ENCODE measurements at places on chromosomes 3 and 15.

- DNase-seq, result no peak
These were observed 706 bp downstream of the CAV3 start for GRCh38 chr3:8734137-8734878.

DNA sequence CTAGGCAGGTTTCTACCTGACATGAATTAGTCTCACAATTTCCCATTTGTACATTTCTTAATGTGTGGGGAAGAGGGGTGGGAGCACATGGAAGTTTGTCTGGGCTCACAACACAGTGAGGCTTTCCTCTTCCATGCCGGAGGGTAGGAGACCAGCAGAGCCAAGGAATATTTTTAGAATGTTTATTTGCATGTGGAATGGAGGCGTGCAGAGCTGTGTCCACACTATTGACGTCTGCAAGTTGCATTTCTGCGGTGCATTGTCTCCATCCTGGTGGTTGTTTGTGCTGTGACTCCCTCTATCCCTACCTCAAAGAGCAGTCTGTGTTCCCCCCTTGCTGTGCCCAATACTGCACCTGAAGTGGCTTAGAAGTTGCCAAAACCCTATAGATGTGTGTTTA lies 103.1 kb upstream of the LRTM1 start:
- DNase-seq, result no peak

DNA sequence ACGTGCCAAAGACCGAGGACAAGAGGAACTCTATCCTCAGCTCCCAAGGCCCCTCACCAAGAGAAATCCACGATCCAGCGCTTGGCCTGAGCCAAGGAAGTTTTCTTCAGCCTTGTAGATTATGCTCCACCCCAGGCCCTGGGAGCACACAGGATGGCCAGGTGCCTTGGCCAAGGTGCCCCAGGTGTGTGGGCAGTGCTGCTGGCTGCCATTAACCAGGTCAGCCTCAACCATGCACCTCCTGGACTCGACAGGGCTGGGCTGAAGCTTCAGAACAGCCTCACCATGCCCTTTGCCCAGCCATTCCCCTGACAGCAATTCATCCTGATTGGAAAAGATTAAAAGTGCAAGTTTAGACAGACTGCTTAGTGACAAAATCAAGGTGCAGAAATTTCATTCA lies 10.9 kb upstream of the MESP1 start:
- no peak for DNase-seq

DNA sequence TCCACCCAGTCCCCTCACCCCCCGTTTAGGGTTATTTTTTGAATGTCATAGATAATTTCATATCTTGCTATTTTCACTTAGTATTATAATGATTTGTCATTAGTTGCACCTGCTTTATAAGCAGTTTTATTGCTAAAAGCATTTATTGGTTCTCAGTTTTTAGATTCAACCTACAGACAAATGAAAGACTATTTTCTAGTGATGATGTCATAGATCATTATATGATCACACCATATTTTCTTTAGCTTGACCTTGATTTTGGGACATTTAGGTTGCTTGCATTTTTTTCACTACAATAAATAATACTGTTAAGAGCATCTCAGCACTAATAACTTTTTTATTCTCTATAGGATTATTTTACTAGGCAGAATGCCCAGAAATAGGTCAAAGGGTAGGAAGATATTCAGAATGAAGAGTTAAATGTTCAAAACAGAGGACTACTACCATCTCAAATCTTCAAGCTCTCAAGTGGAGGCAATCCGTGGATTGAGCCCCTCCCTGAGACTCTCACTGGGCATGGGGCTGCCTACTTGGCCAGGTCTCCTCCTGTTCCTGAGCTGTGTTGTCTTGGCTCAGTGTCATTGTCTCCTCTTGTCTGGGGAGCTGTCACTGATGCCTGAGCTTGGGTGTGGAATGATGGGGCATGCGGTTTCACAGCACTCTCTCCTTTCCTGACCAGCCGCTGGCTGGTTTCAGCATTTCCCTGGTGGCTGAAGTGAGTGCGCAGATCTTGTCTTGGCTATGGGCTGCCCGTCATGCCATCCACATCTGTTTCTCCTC lies 28.4 kb downstream of the CHCHD6 start:
- no peak for DNase-seq

GRCh38 chr15:38354315-38354929 lies 99.5 kb upstream of the FAM98B start:
- peak; percentile 72 for DNase-seq

DNA sequence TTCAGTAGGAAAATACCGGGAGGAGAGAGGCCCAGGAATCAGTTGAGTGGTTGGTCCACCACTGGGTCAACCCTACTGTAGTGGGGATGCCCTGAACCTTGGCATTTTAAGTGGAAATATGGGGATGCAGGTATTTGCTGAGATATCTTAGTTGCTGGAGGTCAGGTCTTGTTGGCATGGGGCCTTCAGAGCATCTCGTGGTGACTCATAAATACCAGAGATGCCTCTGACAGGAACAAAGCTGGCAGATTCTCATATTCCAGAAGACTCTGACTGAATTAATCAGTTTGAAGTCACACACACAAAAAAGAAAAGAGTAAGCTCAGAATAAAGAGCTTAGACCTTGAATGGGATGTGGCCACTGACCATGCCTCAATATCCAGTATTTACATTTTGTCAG lies 91.6 kb downstream of the CACNA2D3 start:
- no peak for DNase-seq

DNA sequence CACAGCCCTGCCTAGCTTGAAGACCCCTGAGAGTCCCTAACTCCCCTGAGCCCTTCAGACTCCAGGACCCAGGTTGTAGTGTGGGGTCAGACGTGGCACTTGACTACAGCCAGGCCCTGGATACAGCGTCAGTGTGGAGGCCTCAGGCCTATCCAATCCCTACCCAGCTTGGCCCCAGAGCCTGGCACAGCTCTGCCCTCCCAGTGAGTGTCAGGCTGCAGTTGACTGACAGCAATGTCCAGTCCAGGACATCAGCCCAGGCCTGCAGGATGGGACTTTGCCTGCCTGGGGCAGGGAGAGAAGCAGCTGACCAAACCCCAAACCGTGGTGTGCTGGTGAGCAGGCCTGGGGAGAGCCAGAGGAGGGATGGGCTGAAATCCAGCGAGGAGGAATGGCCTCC lies 27.3 kb downstream of the KLF13 start:
- no peak for DNase-seq

DNA sequence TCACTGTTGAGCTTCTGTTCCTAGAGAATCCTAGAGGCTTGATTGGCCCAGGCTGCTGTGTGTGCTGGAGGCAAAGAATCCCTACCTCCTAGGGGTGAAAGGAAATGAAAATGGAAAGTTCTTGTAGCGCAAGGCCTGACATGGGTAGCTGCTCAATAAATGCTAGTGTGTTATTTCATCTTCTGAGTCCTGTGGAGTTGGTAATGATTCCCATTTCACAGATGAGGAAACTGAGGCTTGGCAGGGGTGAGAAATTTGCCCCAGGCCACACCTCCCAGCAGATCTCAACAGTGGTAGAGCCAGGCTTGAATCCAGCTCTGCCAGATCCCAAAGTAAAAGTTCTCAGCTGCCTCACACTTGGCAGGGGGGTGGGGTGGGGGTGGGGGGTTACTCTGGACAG lies 26.1 kb downstream of the HDAC11 start:
- DNase-seq, result no peak

DNA sequence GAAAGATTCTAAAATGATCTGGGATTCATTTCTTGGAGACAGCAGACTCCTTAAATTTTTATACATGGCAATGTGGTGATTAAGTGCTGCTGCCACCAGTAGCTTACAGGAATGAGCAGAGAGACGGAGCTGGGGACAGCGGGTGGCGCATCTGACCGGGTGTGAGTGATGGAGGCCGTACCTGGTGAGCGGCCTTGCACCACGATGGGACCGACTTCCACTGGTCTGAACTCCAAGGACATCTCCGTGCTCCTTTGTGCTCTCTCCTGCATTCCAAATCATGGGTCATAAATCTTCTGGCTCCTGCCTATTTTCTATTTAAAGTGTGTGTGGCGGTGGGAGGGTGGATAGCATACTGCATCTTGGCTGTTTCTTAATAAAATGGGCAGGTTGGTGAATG lies 262.6 kb downstream of the ABHD5 start:
- no peak for DNase-seq

- DNase-seq, result no peak
These were observed 546.8 kb downstream of the GBE1 start for GRCh38 chr3:81214631-81215030.

GRCh38 chr3:181264486-181264885 lies 274.9 kb upstream of the DNAJC19 start:
- DNase-seq, result no peak

- no peak for DNase-seq
These were observed 18.9 kb downstream of the GBE1 start for GRCh38 chr3:81742581-81742980.

DNA sequence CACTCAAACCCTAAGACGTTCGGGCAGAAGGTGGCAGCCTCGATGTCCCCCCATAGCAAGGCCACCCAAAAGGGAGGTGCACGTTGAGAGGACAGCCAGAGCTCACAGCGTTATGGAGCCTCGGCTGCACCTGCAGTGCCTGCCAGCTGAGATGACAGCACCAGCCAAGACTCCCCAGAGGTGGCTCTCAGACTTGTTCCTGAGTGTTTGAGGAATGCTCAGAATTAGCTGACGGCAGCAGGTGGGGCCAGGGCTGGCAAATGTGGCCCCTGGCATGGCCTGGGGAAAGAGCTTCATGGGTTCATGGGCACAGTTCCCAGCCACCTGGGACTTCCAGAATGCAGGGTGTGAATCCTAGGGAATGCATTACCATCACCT lies 177.8 kb downstream of the KLF13 start:
- DNase-seq, result no peak

- no peak for DNase-seq
These were observed 103.3 kb downstream of the TPRA1 start for GRCh38 chr3:127487196-127487595.

GRCh38 chr3:159170436-159171003 lies 368.7 kb downstream of the MFSD1 start:
- no peak for DNase-seq

DNA sequence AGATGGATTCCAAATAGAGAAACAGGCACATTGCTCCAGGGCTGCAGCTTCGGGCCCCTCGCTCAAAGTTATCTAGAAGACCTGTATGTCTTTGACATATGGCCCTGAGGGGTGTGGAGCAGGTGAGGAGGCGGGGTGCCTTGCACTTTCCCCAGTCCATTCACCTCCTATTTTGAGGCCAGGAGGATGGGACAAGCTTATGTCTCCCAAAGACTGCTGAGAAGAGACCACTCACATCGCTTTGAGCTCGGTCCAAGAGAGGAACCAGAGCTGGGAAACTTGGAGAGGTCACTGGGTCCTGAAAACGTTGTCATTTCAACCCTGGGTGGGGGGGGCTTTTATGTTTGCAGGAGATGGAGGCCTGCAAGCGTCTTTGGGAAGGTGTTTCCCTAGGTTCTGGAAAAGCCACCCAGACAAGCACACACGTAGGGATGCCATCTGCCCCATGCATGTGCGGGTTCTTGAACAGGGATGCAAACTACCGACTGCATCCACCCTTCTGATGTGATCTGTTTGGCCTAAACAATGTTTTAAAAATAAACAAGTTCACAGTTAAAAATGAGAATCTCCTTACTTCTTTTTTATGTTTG lies 33.7 kb upstream of the SYNM start:
- DNase-seq, result no peak

DNA sequence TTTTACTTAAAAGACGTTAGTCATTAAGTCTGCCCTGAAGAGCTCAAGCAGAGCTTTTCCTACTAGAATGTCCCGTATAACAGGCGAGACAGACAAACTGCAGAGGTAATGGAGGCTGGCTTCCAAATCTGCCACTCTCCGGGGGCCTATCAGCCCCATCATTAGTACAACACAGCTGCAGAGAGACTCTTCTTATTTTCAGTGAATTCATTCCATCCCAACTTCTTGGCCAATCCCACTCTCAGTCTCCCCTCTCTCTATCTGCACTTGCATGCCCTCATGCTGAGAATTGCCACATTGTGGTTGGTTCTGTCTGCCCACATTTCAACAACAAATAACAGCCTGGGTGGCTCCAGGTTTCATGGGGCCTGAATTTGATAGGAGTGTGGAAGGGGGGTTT lies 412.7 kb downstream of the ERC2 start:
- no peak for DNase-seq
